Naive B cell (primary cell): ENCODE measurements at places on chromosomes 7 and 10. TPM values are rescaled to one million over a fixed set of nuclear protein-coding genes. Genes with fewer than 3 reads are reported as not detected.

IFIT1B gene
- polyA plus RNA-seq, result not detected

DNA sequence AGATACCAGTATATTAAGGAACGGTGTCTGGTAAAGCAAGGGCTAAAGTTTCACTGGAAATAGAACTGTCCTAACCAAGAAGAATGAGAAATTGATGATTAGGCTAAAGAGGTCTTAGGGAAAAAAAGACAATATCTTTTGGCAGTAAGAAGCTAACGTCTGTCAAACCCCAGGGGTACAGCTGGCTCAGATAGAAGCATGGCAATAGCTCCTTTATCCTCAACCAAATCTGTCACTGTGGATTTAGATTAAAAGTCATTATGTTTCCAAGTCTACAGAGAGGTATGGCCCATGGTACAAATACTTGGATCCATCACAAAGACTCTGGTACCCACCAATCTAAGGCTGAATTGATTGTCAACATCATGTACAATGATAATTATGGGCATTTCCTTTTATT is 8.6 kb upstream of the SLC16A9 start:
- no peak for DNase-seq
- no peak overlapping the region for H3K27ac ChIP-seq
- H3K27me3 ChIP-seq, result peaks cover 8% of the 10 kb centered on the region
- H3K4me1 ChIP-seq, result no peaks in the 10 kb centered on the region
- H3K36me3 ChIP-seq, result no peaks in the 10 kb centered on the region

CTAGE4 gene
- 0.13 TPM for polyA plus RNA-seq

WNT8B gene
- polyA plus RNA-seq, result not detected

VIPR2 gene
- not detected for polyA plus RNA-seq

CALML5 gene
- polyA plus RNA-seq, result not detected
